DMS153 (cell line): ENCODE measurements at places on chromosomes 2 and 18.

- no peak for DNase-seq
Observed at GRCh38 chr18:59565957-59566356, 131.3 kb downstream of the CCBE1 start.

DNA sequence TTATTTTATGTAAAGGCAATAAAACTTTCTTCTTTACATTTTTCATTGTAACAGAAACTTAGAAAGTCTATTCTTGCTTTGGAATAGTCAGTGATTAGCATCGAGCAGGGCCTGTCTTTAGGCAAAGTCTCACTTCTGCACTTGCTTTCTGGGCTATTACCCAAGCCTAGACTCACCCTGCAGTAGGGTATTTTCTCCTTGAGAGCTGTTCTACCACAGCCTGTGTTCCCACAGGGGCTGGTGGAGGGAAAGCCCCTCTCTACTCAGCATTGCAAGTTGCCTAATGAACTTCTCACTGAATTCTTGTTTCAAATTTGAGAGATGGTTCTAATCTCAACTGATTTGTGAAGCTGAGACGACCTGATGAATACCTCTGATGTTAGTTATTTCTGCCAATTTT is 111.7 kb upstream of the KLHL14 start:
- DNase-seq, result no peak

DNA sequence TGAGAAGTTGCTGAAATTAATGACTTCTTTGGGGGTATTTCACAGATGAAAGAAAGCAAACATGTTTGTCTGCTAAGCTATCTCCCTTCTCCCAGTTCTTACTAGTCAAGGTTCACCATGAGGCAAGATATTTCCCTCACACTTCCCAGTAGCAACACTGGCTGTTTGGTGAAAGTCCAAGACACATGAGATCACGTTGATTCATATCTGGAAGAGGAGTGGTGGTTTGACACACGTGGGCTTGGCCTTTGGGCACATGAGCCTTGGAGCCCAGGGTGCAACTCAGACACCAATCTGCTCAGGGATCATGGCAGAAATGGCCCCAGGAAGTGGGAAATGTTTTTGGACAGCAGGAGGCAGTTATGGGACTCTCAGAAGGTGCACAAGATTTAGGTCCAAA is 66.1 kb upstream of the APCDD1 start:
- no peak for DNase-seq

GRCh38 chr2:229087843-229088516 is 183.1 kb downstream of the PID1 start:
- no peak for DNase-seq

DNA sequence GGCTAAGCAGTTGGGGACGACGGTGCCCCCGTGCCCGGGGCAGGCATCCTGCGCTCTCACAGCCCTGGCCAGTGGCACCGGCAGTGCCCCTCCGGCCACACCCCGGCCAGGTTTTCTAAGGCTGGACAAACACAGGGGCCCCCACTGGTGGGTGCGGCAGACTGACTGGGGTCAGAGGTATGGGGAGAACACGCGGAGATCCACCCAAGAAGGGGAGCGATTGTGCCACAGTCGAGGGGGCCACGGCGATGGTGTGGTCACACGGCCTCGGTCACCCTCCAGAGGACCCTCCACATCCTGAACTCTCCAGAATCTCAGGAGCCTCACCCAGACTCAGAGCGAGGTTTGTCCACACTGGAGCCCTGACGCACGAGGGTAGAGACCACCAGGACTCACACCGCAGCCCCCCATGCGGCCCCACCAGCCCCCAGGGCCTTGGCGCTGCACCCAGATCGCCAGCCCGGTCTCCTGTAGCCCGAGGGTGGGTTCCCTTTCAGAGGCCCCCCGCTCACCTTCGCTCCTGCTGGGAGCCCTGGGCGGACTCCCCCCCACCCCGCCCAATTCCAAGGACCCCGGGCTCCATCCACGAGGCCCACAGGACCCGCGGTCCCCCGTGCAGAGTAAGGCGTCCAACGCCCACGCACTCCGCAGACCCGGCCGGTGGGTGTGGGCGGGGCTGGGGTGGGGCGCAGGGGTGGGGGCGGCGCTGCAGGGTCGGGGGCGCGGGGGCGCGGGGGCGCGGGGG is 15.2 kb downstream of the PDCD1 start:
- no peak for DNase-seq

DNA sequence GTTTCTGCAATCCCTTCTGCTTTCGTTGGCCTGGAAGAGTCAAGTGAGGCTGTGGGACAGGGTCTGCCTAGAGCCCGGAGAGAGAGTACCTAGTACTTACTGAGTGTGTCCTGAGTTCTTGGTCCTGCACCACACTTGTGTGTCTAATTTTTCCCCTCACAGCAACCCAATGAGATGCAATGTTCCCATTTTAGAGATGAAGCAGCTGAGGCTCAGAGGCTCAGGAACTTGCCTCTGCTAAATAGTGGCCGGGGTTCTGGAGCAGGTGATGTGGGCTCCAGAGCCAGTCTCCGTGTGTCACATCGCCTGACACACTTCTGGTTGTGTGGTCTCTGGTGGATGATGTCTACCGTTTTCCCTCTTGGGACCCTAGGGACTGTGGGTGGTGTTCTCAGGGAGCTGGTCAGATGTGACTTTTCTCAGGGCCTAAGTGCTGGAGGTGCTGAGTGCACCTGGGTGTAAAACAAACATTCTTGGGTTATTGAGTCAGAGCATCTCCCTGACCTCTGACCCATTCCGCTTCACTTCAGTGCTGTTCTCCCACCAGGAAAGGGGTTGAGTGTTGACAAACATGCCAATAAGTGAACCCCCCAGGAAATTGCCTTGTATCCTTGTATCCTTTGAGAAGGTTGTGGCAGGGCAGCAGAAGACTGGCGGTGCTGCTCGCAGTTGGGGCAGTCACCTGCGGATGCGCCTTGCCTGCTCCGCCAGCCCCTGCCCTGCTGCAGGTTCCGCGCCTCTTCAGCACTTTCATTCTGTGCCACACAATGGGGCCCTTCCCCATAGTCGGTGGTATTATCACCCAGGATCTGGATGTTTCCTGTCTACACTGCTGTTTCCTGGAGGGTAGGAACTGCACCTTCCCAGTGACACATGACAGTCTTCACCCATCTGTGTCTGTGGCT is 32.1 kb downstream of the HK2 start:
- DNase-seq, result no peak

GRCh38 chr18:25737710-25738311 is 352.6 kb downstream of the SS18 start:
- no peak for DNase-seq

- no peak for DNase-seq
Observed at GRCh38 chr2:48583961-48584360, 33.7 kb upstream of the GTF2A1L start.

DNA sequence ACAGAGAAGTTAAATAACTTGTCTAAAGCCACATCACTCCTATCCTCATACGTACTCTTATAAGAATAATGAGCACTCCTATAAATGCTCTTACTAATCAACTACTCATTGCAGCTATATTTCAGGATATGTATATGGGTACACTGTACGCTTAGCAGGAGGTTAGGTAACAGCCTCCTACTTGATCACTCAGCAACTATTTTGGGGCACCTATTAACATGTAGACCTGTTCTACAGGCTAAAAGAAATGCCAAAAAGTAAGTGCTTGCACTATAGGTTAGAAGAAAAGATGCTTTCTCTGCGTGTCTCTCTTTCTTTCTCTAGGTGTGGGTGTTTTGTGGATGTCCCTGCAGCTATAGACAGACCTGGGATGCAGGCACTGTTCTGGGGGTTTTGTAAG is 83.1 kb downstream of the TMEM182 start:
- DNase-seq, result no peak

DNA sequence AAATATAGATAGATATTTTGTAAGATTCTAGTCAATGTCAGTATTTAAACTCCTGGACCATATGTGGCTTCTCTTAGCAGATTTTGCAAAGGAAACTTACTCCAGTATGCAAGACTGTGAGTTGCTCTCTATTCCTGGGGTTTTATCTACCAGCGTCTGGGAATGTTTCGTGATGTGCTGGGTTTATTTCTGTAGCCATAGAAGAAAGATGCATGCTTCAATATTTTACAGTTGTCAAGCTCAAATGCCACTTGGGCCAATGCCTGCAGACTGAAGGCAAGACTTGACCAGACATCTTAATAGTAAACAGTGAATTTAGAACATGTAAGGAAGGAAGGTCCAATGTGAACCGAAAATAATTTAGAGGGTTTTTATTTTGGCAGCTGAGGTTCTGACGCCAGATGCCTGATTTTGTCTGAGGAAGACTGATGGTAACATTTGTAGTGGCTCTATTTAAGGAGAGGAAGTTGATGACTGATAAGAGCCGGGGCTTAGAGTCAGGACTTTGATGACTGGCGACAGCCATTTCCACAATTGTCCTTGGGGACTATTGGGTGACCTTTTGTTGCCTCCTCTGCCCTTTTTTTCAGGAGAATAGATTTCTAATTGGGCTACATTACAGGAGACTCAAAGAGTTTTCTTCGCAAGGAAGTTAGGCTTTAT is 154.3 kb downstream of the RAPGEF4 start:
- no peak for DNase-seq

DNA sequence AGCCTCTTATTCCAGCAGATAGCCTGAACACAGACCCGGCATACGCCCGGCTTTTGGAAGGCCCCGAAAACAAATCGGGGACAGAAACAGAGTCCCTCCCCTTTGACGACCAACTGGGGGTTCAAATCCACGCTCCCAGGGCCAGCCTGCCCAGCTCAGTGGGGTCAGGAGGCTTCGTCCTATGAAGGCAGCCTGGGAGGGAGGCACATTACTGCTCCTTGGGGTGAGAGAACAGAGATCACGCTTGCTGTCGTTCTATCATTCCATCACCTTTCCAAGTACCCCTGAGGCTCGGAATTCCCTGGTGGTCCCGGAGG is 208.8 kb upstream of the SALL3 start:
- DNase-seq, result no peak

DNA sequence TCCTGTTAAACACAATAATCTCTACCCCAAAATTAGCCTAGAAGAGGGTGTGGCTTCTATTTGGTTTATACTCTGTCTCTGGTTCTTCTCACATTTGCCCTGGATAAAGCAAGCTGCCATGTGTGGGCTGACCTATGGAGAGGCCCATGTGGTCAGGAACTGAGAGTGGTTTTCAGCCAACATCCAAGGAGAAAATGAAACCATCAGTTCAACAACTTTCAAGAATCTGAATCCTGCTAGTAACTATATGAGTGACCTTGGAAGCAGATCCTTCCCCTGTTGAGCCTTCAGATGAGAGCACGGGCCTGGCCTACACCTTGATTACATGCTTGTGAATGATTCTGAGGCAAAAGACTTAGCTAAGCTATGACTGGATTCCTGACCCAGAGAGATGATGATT is 11.5 kb upstream of the TRIB2 start:
- DNase-seq, result no peak
